ENCODE measurements at places on chromosomes 6 and 20. TPM values are rescaled to one million over a fixed set of nuclear protein-coding genes. Genes with fewer than 3 reads are reported as not detected.
A peak's percentile ranks its signal among the peaks of the same experiment; 100 is the strongest.

DNA sequence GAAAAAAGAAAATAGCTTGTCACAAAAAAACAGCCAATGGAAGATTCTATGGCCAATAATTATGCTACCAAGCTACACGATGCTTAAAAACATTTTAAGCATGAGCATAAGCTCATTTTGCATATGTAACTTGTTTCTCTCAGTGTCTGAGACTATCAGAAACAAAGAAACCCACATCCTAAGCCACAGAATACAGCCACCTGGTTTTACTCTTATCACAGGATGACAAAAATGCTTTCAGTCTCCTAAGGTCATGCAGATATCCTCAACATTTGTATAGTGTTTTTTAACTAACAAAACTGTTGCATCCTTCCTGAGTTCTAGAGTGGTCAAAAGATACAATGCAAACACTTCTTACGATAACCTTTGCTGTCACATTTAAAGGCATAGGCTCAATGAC lies 172.1 kb upstream of the RUNX2 start:
- no peaks in the 10 kb centered on the region for H3K36me3 ChIP-seq
- H3K27ac ChIP-seq: no peak overlapping the region
- no peaks in the 10 kb centered on the region for H3K4me1 ChIP-seq
- H3K27me3 ChIP-seq: no peaks in the 10 kb centered on the region

- H3K4me3 ChIP-seq: no peak overlapping the region
- no peak for DNase-seq
- no peaks in the 10 kb centered on the region for H3K36me3 ChIP-seq
- no peak overlapping the region for H3K27ac ChIP-seq
- H3K4me1 ChIP-seq: peaks cover under 1% of the 10 kb centered on the region
- H3K27me3 ChIP-seq: no peaks in the 10 kb centered on the region
These were observed 36.8 kb downstream of the C6orf15 start for GRCh38 chr6:31075528-31075927.

GRCh38 chr6:125123051-125123450 lies 30.5 kb upstream of the TPD52L1 start:
- no peak overlapping the region for H3K27ac ChIP-seq
- H3K4me3 ChIP-seq: no peak overlapping the region
- no peak for DNase-seq
- no peaks in the 10 kb centered on the region for H3K36me3 ChIP-seq

DNA sequence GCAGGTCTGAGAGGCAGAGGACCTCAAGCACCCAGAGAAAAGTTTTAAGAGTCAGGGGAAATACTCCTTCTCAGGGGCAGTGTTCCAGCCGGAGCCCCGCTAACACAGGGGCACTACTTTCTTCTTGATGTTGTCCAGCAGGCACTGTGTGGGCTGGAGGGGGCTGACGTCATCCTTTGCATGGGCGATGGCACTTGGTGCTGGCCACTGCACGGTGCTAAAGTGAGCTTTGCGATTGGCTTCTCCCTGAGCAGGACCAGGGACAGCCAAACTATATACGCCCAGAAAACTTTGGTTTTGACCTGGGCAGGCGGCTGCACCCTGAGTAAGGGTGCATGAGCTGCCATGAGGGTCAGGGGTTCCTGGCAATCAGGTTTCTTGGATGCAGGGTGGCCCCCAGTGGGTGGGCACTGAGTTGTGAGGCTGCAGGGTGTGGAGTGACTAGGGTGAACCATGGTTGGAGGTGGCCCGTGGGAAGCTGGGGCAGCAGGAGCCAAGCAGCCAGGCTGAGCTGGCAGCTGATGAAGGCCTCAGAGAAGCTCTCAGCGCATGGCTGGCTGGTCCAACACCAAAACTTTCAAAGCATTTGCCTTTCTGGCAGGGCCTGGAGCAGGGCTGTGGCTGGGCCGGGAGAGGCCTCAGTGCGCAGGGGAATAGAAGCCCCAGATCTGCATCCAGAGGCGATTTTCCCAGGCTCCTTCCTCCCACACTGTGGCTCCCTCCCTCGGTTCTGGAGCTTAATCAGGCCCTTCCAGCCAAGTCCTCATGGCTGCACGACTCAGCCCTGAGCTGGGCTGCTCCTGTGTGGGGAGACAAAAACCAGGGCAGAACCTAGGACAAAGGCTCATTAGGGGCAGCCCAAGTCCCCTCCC lies 18.3 kb downstream of the MRPS18A start:
- peak overlapping the region; percentile 49 for H3K27ac ChIP-seq
- no peaks in the 10 kb centered on the region for H3K27me3 ChIP-seq
- no peak overlapping the region for H3K4me3 ChIP-seq

- DNase-seq: no peak
- H3K27ac ChIP-seq: no peak overlapping the region
- H3K4me3 ChIP-seq: no peak overlapping the region
These were observed 26.7 kb upstream of the SRC start for GRCh38 chr20:37319151-37319671.

GRCh38 chr6:3746119-3746691 lies 5.3 kb downstream of the PXDC1 start:
- no peak overlapping the region for H3K27ac ChIP-seq
- no peak overlapping the region for H3K4me3 ChIP-seq
- DNase-seq: no peak
- H3K27me3 ChIP-seq: no peaks in the 10 kb centered on the region

The PTK6 gene
- total RNA-seq: 6.7 TPM

The SLC17A1 gene
- total RNA-seq: not detected
